ENCODE measurements at places on chromosomes 13 and 19.
A peak's percentile ranks its signal among the peaks of the same experiment; 100 is the strongest.

DNA sequence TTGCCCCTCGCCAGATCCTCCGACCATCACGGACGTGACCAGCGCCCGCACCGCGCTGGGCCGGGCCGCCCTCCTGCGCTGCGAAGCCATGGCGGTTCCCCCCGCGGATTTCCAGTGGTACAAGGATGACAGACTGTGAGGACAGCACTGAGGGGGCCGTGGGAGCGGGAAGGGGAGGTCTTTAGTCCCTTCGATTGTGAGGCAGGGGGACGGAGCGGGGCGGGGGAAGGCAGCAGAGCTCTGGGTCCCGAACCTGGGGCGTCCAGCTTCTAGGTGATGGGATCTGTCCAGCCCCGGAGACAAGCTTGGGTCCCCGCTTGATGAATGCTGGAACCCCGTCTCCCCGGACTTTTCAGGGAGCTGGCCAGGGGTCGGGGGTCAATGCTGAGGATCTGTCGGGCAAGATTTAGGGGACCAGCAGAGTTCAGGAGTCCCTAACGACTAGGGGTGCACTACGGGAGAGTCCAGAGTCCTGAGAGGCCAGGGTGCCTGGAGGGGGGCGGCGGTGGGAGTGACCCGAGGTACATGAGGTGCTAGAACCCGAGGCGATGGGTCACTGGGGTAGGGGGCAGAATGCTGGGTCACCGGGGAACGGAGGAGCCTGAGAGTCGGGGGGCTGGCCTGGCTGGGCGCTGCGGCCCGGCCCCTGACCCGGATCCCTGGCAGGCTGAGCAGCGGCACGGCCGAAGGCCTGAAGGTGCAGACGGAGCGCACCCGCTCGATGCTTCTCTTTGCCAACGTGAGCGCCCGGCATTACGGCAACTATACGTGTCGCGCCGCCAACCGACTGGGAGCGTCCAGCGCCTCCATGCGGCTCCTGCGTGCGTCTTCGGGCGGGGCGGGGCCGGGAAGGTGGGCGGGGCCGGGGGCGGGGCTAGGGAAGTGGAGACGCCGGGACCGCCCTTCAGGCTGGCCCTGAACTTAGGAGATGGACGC is 14.6 kb downstream of the VSIG10L start:
- DNase-seq = no peak
- H3K4me3 ChIP-seq = no peak overlapping the region
- H3K27ac ChIP-seq = no peak overlapping the region
- H3K27me3 ChIP-seq = peaks cover 10% of the 10 kb centered on the region

DNA sequence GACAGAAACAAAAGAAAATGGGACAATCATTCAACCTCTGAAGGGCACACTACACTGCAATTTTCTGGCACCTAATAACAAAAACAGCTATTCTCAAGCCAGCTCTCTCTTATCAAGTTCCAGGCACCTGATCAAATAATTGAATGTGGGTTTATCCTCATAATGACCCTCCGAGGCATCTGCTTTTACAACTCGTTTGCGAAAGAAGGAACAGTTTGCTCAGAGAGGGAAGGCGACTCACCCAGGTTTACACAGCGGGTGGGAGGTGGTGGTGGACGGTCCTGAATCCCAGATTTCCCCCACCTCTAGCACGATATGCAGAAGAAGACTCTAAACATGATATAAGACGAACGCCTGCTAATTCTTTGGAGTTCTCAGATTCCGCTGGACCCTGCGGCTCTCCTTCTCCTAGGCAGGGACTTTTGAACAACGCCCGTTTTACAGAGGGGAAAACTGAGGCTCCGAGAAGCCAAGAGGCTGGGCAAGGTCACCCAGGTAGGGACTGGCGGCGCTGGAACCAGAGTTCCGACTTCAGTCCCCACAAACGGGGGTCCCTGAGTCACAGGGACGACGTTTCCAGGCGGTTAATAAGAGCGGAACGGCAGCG is 641 bp downstream of the SGTA start:
- no peaks in the 10 kb centered on the region for H3K36me3 ChIP-seq
- H3K4me3 ChIP-seq = peak overlapping the region; percentile 92
- H3K27ac ChIP-seq = peak overlapping the region; percentile 93
- no peaks in the 10 kb centered on the region for H3K27me3 ChIP-seq

DNA sequence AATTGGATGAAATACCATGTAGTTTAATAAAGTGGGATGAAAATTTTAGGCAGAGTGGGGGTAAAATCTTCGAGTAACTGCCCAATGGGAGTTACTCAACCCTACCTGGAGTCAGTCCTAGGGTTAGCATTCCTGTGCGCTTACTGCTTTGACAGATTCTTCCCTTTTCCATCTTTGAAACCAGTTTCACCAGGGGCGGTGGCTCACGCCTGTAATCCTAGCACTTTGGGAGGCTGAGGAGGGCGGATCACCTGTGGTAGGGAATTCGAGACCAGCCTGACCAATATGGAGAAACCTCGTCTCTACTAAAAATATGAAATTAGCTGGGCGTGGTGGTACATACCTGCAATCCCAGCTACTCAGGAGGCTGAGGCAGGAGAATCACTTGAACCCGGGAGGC is 37.0 kb upstream of the CXCL17 start:
- no peaks in the 10 kb centered on the region for H3K36me3 ChIP-seq
- H3K27ac ChIP-seq = no peak overlapping the region
- no peak for DNase-seq

GRCh38 chr13:45492538-45492937 is 27.8 kb downstream of the COG3 start:
- no peak overlapping the region for H3K27ac ChIP-seq
- no peaks in the 10 kb centered on the region for H3K4me1 ChIP-seq
- DNase-seq = no peak
- no peaks in the 10 kb centered on the region for H3K27me3 ChIP-seq

- DNase-seq = no peak
- H3K4me3 ChIP-seq = no peak overlapping the region
- no peak overlapping the region for H3K27ac ChIP-seq
- no peaks in the 10 kb centered on the region for H3K36me3 ChIP-seq
- no peaks in the 10 kb centered on the region for H3K4me1 ChIP-seq
Observed at GRCh38 chr19:5360003-5360780, 19.6 kb upstream of the PTPRS start.

All from type B pancreatic cell (in vitro differentiated cells).